ENCODE measurements at places on chromosomes 2 and 18.

- no peak for DNase-seq
These were observed 13.0 kb upstream of the RALB start for GRCh38 chr2:120239488-120240287.

- DNase-seq: no peak
These were observed 821.4 kb downstream of the RNF144A start for GRCh38 chr2:7738596-7738995.

DNA sequence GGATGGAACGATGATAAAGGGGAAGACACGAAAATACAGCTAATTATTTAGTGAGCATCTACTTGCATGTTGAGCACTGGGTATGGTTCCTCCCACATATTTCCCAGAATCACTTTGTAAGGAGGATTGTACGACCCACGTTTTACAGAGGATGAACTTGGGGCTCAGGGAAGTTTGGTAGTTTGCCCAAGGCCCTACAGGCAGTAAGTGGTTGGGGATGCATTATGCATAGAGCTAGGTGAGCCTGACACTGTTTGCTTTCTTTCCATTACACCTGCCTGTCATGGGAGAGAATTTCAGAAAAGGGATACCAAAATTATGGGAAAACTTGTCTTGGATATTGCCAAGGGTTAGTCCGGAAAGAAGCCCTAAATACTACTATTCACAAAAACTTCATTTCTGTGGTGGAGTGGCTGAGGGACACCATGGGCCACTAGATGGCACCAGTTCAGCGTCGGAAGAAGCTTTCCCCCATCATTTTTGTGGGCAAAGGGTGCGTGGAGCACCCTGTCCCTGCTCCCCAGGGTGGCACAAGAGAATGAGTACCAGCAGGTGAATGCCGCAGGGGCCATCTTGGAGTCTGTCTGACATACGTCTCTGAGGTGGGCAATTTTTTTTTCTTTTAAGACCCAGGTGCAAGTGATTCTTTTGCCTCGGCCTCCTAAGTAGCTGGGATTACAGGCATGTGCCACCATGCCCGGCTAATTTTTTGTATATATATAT, 23.5 kb upstream of the C18orf32 start:
- peak; percentile 40 for DNase-seq

GRCh38 chr2:98310010-98310409, 36.2 kb upstream of the CNGA3 start:
- no peak for DNase-seq

DNA sequence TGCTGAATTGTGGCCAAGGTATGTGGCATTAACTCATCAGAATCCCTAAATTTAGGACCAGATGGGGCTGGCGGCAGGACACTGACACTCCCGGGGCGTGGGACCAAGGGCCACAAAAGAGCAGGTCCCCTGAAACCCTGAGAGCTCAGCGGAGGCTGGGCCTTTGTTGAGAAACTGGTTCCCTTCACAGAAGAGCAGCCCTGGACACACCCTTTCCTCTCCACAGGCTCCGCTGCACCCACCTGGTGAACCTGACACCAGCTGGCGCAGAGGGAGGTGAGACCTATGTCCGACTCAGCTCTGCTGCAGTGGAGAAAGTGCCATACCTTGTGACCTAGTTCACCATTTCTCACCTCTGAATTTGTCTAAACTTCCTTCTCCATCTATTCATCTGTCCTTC, 119.5 kb downstream of the RTP5 start:
- no peak for DNase-seq

GRCh38 chr2:65344689-65345088, 87.7 kb downstream of the SPRED2 start:
- DNase-seq: no peak

DNA sequence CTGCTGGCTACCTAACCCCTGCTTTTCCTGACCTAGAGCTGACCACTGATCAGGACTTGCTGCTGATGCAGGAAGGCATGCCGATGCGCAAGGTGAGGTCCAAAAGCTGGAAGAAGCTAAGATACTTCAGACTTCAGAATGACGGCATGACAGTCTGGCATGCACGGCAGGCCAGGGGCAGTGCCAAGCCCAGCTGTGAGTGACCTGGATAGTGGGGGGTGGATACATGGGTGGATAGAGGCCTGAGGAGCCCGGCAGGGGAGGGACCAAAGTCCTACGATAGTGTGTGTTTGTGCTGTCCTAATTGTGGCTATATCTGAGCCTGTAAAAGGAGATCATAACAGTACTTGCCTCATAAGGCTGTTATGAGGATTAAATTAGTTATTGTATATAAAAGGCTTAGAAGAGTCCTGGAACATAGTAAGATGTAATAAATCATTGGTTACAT, 8.2 kb downstream of the PLCD4 start:
- DNase-seq: no peak

GRCh38 chr2:176561706-176562105, 292.5 kb downstream of the MTX2 start:
- DNase-seq: no peak

DNA sequence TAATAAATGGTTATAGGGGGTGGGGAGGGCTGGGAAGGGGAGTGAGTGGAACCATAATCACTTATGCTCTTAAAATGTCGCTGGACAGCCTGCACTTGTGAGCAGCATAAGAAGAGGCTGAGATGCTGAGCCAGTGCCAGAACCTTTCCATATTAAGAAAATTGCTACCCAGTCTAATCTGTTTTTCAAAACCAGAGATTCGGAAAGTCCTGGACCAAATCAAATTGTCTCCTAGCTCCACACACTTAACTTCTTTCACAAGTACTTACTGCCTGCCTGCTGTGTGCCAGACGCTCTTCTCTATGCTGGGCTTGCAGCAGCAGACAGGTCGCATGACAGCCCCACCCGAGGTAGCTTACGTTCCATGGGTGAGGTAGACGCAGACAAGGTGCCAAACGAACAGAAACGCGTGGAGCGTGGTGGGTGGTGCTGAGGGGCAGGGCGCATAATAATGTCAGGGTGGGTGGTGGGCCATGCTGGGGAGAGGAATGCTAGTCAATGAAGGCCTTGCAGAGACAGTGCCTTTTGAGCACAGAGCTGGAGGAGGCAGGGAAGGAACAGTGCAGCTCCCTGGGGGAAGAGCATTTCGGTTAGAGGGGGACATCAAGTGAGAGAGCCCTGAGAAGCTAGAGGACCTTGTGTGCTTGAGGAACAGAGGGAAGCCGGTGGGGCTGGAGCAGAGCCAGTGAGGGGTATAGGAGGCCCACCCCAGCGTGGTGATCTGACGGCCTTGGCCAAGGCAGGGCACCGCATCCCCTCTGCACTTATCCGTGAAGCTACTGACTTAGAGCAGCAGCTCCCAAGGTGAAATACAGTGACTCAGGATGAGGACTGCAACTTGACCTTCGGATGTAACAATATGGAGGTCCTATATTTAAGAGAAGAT, 123.5 kb upstream of the DAPL1 start:
- DNase-seq: no peak

- peak; percentile 73 for DNase-seq
These were observed 2.2 kb downstream of the ST3GAL5 start for GRCh38 chr2:85886590-85886989.

- DNase-seq: no peak
These were observed 58.6 kb upstream of the DOCK10 start for GRCh38 chr2:225100856-225101294.

GRCh38 chr2:86433137-86433536, 8.0 kb upstream of the KDM3A start:
- no peak for DNase-seq

DNA sequence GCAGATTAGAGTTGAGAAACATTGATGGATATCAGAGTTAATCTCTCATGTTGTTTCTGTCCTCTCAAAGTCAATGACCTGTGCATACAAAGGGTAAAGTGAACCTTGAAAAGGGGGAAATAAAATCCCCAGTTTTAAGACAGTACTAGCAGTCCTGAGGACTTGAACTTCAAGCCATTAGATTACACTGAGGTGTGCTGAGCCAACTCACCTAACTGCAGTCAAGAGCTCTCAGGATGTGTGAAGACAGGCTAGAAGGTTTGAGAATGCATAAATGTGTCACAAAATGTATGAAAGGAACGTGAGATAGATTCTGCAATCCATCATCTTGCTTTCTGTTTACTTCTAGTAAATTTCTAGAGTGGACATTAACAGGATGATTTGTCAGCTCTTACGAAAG, 35.5 kb downstream of the DOCK10 start:
- DNase-seq: no peak

- DNase-seq: no peak
These were observed 60.4 kb downstream of the SETBP1 start for GRCh38 chr18:44741085-44741484.

DNA sequence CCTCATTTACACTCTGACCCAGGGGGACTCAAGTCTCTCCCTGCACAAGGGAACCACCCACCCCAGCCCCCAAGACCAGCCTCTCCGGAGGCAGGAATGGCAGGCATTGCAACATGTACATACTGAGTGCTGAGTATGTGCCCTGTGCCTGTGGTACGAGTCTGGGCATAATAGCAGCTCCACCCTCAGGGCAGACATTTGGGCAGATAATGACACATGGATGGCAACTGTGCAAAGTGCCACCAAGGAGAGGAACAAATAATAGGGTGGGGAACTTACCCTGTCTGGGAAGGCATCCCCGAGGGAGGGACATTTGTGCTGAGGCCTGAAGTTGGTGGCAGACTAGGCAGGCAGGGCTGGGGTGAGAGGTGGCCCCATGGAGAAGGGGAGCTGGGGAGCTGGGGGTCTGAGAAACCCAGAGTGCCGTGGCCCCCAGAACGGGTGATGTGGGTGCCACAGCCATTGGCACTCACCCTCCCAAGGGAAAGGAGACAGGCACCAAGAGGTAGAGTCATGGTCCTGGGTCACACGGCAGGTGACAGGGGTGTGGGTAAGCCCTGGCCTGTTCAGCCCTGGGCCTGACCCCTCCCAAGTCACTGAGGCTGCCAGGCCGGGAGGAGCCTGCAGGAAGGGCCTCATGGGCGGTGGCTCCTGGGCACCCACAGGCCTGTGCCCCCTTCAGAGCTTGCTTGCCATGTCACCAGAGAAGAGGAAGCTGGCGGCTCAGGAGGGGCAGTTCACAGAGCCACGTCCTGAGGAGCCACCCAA, 15.7 kb upstream of the GPR17 start:
- no peak for DNase-seq

DNA sequence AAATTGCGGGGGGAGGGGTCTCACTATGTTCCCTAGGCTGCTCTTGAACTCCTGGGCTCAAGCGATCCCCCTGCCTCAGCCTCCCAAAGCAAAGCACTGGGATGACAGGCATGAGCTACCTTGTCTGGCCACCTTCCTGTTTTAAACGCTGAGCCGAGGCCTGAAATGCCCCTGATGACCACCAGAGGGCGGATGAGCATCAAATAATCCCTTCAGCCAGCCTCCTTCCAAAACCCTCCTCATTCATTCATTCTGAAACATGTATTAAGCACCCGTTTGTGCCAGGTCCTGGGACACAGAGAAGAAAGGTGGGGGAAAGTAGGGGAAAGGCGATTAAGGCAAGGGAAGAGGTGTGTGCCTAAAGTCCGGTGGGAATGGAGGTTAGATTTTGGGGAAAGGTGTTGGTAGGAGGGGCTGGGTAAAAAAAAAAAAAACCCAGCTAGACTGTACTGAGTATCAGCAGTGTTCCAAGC, 30.7 kb upstream of the PTMA start:
- DNase-seq: peak; percentile 83

- DNase-seq: no peak
These were observed 4.2 kb upstream of the TRABD2A start for GRCh38 chr2:84885111-84885510.

DNA sequence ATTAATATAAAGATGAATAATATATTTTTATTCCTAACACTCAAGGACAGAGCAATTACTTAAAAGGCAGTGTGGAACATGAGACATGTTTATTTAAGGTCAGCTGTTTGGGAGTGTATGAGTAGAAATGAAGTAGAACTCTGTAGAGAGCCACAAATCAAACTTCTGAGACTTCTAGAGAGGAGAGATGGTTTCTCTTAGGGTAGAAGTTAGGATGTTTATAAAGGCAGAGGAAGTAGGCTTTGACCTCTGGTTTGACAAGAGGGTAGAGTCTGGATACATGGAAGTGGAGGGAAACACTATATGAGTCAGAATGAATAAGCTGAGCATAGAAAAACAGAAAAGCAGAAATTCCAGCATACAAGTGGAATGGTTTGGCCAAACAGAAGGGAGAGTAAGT, 262.1 kb upstream of the KLHL14 start:
- DNase-seq: no peak

GRCh38 chr2:69501301-69501700, 64.1 kb upstream of the NFU1 start:
- DNase-seq: no peak

DNA sequence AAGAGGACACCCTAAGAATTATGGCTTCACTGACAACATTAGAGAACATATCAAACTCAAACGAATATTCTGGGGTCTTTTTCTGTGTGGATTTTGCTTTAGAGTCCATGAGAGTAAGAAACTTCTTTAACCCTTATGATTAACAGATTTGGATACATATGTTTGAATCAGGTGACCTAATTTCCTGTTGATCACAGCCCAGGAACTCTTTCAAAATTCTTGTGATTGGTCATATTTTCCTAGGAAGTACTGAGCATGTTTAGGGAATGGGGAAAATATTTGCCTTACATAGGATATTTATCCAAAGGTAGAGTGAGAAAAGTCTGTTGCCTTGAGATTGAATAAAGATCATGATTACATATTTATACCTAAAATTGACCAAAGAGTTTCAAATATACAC, 160.0 kb downstream of the KCNH7 start:
- no peak for DNase-seq

DNA sequence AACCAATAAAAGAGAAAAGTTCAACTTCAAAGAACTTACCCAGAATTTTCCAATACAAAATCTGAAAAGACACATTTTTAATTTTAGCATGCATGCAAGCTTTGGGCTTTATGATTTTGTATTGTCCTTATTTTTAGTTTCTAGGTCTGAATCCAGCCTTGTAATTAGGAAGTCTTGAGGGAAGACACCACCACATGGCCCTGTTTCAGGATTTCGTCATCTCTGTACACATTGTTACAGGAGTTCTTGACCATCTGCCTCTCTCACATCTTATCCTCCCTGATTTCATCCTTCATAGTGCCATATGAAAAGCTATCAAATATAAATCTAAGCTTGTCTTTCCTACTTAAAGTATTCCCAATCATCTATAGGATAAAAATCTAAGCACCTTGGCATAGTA, 176.1 kb downstream of the TXNL1 start:
- DNase-seq: no peak

DNA sequence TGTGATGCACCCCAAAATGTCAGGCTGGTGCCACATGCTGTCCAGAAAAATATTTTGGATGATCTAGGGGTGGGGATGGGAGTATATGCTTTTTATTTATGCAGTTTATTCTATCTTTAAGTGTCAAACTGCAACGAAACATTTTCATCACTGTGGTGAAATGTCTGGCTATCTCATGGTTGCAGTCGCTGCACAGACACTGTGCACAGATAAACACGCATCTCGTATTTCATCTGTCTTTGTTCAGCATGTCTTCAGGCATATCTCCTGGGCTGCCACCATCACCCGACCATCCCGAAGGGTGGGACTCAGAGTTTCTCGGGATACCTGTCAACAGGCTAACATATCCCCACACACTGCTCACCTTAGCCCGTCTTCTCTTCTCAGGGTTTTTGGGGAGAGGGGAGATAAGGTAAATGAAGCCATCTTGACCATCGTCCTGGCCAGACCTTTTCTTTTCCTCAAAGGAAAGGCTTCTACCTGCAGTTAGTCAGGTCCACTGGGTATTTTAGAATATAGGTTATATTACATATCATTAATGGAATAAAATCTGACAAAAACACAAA, 80.7 kb upstream of the NABP1 start:
- no peak for DNase-seq

Data from stimulated activated CD4-positive, alpha-beta T cell treated with anti-CD3 and anti-CD28 coated beads, Interleukin-1b, Interleukin-23, amount 100 ng/mL, for 48 hours (primary cell).